ENCODE measurements at places on chromosomes 13 and 19.

DNA sequence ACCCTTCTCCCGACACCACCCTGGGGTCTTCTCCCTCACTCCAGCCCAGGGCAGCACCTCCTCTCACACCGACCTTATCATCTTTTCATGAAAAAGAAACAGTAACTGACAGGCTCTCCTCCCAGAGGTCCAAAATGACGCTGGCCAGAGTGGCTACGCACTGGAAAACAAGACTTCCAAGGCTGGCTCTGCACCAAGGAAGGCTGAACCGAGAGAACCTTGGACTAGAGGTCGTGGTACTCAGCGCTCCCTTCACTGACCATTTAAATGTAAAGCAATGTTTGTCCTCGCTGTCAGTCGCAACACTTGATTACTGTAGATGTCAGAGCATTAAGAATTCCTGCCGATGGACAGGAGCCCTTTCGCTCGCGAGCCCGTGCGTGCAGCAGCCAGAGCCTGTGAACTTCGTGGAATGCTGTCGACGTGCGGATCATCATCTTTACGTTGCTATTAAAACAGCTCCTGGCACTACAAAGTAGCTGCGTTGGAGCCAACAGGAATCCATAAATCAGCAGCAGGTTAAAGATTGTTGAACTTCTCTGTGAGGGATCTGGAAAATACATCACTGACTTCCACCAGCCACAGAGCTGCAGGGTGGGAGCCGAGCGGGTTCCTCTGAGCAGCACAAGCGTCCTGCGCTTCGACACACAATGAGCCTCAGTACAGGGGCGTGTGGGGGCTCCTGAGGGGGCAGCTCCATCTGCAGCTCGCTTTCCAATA is 125.5 kb upstream of the MCF2L start:
- DNase-seq: no peak

DNA sequence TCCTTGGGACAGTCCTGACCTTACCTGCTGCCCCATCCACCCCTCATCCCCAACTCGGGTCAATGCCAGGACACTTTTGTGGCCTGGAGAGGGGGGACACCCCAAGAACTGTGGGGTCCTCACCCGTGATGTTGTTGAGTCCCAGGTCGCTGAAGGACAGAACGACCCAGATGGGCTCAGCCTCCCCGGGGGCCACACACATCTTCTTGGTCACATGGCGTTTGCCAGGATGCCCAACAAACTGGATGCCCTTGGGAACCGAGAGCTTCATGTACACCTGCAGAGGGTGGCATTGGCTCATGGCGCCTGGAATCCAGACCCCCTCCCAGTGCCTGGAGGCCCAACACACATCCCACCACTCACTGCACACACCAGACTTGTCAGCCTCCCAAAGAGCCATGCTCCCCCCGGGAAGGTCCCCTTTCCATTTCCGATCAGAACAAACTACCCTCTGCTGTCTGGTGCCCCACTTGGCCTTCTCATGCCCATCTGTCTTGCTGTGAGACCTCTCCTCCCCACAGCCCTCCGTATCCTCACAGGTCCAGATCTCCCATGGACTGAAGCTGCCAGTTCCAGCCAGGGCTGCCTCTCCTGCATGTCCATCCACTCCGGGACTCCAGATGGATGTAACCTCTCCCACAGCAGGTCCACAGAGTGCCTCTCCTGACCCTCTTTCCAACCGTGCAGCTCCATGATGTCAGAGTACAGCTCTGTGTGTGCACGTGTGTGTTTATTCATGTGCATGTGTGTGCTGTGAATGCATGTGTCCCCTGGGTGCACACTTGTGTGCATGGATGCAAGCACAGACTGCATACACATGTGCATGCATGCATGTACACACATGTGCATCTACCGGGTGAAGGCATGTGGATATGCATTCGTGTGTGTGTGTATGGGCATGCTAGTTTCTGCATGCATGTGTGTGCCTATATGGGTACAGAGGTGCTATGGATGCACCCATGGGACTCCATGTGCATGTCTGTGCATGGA is 58.4 kb downstream of the F2RL3 start:
- DNase-seq: no peak

GRCh38 chr19:35379992-35380391 is 9.1 kb downstream of the GPR42 start:
- DNase-seq: no peak

- no peak for DNase-seq
Measured at GRCh38 chr19:7480222-7480969, 8.4 kb downstream of the PEX11G start.
